ENCODE measurements at places on chromosomes 16 and 17.

GRCh38 chr17:18076936-18077335, 10.8 kb upstream of the DRG2 start:
- no peak for DNase-seq

GRCh38 chr16:85847681-85848601, 48.4 kb downstream of the COX4I1 start:
- DNase-seq = no peak

- DNase-seq = no peak
Observed at GRCh38 chr16:61371881-61372280, 664.4 kb downstream of the CDH8 start.

DNA sequence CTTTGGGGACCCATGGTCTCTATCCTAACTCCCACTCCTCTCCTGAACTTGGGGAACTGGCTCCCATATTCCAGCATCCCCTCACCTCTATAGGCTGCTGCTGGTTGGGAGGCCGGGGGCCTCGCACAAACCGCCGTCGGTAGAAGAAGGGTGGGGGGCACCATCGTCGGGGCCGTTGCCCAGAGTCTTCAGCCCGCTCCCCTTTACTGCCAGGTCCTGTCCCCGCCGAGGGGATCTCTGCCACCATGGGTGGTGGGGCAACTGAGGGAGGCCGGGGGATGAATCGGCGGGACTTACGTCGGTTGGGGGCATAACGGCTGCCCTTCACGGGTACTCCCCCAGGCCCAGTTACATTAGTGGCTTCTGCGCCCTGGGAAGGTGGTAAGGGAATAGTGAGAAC, 4.3 kb downstream of the YBX2 start:
- no peak for DNase-seq

GRCh38 chr17:80792373-80792781, 199.3 kb upstream of the CHMP6 start:
- no peak for DNase-seq

- DNase-seq = no peak
Observed at GRCh38 chr16:46996391-46996790, 22.9 kb upstream of the DNAJA2 start.

- DNase-seq = no peak
Observed at GRCh38 chr17:50033316-50033715, 22.6 kb upstream of the ITGA3 start.

DNA sequence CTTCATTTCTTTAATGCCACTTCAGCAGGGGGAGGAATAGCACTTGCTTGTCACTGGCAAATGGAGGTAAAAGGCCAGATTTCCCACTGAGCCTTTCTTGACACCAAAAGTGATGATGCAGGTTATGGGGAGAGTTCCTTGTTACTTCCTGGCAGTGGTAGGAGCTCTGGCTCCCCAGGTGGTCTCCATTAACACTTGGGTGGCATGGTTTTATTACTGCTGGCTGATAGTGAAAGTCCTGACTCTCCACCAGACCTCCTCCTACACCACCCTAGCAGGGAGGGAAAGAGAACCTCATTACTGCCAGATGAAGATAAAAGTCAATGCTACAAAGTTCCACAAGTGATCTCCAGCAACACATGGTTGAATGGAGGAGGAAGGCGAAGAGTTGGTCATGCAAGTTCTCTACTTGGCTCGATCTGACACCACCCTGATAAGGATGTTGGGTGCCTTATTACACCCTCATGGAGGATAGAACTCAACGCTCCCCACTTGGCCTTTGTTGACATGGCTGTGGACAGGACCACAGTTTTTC, 152.7 kb upstream of the GNAO1 start:
- DNase-seq = no peak

DNA sequence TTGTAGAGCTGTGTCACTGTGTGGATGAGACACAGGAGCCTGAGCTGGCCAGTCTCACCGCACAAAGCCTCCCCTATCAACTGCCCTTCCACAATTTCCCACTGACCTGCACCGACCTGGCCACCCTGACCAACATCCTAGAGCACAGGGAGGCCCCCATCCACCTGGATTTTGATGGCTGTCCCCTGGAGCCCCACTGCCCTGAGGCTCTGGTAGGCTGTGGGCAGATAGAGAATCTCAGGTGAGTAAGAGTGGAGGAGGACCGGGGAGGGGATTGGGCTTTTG, 37.4 kb downstream of the NLRC5 start:
- no peak for DNase-seq
